ENCODE measurements at places on chromosomes 5 and 9.
A peak's percentile ranks its signal among the peaks of the same experiment; 100 is the strongest.

DNA sequence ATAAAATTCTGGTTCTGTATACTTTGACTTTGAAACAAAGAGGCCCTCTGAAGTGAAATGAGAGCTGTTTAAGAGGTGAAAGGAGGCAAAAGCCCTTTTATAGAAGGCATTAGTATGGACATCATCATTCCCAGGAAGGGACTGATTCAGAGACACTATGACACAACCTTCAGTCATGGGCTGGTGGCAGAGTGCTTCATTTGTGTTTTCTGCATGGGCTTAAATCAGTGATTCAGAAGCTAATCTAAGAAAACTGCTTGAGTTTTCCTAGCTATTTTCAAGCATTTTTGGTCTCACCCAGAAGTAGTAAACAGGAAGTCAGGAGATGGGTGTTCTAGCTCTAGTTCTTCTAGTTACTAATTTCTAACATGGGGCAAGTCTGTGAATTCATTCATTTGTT, 288.9 kb downstream of the TRPM3 start:
- DNase-seq = no peak

DNA sequence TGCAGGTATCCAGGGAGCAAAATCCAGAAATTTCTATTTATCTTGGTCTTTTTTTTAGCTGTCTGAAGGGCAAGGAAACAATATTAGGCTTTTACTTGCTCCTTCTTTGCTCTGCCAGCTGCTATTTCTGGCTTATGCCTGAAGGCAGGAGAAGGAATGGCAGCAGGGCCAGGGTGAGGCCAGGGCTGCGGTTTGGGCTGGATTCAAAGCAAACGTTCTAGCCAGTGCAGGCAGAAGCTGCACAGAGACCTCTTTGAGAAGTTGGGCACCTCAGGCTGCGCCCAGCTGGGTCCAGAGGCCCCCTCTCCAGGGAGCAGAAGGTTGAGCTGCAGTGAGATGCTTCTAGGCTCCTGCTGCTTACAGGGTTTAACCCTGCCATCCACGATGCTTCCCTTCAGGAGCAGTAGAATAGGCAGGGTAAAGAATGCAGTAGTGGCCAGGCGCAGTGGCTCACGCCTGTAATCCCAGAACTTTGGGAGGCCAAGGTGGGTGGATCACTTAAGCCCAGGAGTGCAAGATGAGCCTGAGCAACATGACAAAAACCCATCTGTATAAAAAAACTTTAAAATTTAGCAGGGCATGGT, 201.2 kb downstream of the ADCY2 start:
- DNase-seq = no peak

DNA sequence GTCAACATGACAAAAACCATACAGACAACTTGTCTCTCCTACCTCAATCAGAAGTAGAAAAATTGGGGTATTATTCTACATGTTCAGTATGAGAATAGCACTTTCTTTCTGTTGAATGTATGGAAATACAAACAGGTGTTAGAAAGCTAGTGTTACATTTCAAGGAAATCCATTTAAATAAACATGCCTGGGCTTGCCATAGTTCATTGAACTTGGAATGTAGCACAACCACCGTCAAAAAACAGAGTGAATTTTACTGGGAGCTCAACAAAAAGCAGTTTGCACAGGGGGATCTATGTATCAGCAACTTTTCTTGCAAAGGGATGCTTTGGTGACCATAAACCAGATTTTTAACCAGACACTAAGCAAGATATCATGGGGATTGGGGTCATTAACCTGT, 307.9 kb upstream of the SMARCA2 start:
- peak; percentile 86 for DNase-seq

DNA sequence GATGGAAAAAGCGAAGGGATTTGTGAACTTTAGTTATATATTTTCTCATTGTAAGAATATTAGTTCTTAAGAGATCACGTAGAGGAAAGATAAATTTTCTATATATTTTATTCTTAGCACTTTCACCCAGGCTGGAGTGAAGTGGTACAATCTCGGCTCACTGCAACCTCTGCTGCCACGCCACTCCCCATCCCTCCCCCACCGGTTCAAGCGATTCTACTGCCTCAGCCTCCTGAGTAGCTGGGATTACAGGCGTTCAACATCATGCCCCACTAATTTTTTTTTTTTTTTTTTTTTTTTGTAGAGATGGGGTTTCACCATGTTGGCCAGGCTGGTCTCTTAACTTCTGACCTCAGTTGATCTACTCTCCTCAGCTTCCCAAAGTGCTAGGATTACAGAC, 42.6 kb downstream of the RAB24 start:
- DNase-seq = no peak

GRCh38 chr5:108730617-108731340, 16.9 kb upstream of the FER start:
- no peak for DNase-seq

GRCh38 chr9:135906291-135907005, 898 bp downstream of the CAMSAP1 start:
- DNase-seq = peak; percentile 25

GRCh38 chr5:149487672-149488071, 63.6 kb downstream of the CSNK1A1 start:
- no peak for DNase-seq

DNA sequence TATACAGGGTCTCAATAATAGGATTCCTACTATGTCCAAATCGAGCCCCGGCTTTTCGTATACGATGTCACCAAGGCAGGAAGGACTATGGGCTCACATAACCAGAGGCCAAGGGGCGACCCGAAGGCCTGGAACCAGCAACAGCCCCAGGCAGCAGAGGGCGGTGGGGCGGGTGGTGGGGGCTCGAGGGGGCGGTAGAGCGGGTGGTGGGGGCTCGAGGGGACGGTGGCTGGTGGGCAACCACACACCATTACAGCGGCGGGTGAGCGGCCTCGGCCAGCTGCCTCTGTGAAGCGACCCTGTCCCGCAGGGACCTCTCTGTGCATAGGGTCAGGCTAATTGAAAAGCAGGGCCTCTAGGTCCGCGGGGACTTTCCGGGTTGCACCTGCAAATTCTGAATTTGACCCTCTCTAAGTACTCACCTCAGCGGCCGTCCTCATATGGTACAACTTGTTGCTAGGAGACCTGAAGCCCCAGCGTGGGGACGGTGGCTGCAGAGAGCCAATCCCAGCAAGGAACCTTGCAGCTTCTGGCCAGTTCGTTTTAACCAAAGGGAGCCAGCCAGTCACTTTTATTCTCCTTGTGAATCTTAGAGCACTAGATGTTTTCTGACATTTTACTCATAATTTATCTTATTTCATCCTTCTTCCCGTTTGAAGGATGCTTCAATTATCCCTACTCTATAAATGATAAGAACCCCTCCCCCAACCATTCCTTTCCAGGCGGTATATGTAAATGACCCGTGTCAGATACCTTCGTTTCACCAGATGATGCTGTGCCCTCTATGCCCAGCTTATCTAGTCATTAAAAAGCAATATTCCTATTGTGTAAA, at the start of gene NME5:
Gene NME5 (minus strand): TSS at position 480 of the 832 bp plus-strand sequence. CDS start 648 bp downstream, outside the sequence.
- DNase-seq = peak; percentile 71

GRCh38 chr5:103393101-103393754, 134.7 kb downstream of the MACIR start:
- DNase-seq = no peak

DNA sequence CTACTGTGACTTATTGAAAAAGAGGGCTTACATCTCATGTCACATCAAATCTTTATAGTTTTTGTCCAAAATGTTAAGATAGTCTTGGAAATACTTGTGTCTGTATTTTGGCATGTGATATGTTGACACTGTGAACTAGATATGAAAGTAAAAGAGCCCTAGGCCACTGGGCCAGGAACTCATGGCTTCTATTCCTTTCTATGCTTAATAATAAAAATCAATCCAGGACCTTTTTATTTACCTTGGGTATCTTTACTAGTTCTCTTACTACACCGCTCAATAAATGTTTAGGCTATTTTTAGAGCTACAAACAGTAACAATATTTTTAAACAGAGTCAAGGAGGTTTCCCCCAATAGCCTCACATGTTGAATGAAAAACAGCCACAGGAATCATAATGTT, 348.6 kb upstream of the SLC24A2 start:
- DNase-seq = no peak

GRCh38 chr5:171272996-171273970, 35.8 kb upstream of the TLX3 start:
- no peak for DNase-seq

- no peak for DNase-seq
Observed at GRCh38 chr9:123763910-123764588, 165.9 kb downstream of the DENND1A start.

- no peak for DNase-seq
Observed at GRCh38 chr9:100448266-100448665, 21.3 kb downstream of the MSANTD3 start.

- DNase-seq = no peak
Observed at GRCh38 chr5:83467371-83468035, 4.0 kb upstream of the VCAN start.

GRCh38 chr5:124670722-124671184, 75.7 kb downstream of the ZNF608 start:
- DNase-seq = peak; percentile 10

GRCh38 chr5:112221128-112221527, 197.9 kb downstream of the EPB41L4A start:
- DNase-seq = no peak

DNA sequence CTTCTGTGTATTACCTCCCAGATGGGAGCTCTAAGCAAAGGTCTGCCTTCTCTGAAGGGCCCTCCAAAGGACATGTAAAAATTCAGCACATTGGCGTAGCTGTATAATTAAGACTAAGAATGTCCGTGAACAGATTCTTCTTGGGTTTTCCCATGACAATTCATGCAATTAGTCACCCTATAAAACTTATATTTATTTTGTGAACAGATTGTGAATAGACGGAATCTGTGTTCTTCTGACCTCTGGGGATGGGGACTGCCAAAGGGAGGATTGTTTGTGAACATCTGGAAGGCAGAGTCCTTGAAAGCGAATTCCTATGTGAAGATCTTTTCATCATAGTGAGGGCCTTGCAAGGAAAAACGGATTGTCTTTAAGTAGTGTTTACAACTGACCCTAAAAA, 111.3 kb downstream of the EGFLAM start:
- DNase-seq = no peak

DNA sequence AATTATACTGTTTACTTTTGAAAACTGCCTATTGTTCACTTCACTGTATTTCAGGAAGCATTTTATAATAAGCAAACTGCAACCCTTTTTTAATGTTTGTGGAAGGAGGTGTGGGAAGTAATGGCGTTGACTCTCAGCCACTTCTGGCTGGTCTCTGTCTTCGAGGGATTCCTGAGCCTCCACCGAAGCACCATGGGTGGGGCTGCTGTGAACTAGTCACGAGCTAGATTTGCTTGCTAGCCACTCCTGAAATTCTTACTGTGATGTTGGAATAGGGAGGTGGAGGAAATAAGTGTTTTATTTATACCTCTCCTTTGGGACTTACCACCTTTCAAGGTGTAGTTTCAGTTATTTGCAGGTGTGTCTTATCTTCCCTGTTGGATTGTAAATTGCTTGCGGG, 26.8 kb downstream of the PIP5K1B start:
- no peak for DNase-seq

GRCh38 chr9:34599546-34599945, 10.0 kb upstream of the CNTFR start:
- DNase-seq = no peak

DNA sequence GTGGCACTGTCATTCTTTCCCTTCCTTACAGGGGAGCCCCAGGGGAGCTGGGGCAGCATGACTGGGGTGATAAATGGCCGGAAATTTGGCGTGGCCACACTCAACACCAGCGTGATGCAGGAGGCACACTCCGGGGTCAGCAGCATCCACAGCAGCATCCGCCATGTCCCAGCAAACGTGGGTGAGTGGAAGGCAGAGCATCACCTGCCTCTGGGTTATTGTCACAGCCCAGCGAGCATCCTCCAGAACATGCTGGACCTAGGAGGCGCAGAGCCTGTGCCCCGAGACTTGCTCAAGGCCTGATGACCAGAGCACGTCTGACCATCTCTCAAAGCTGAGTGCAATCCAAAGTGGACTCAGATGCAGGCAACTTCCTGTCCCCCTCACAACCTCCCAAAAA, 22.2 kb upstream of the ASS1 start:
- DNase-seq = no peak

DNA sequence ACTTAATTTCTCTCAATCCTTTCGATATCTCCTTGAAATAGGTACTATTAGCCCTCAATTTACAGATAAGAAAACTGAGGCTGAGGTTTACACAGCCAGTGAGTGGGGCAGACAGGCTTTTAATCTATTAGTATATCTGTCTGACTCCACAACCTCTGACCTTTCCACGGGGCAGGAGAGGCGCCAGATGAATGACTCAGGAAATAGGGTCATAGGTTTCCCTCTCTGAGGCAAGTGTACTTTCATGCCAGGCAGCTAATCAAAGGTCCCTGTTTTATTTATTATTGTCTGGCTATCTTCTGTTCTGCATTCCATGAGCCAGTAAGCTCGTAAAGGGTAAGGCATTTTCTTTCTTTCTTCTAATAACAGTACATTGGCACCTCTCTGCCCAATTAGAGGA, 79.6 kb upstream of the KLF4 start:
- no peak for DNase-seq

GRCh38 chr9:135961811-135962695, 880 bp upstream of the UBAC1 start:
- DNase-seq = no peak

DNA sequence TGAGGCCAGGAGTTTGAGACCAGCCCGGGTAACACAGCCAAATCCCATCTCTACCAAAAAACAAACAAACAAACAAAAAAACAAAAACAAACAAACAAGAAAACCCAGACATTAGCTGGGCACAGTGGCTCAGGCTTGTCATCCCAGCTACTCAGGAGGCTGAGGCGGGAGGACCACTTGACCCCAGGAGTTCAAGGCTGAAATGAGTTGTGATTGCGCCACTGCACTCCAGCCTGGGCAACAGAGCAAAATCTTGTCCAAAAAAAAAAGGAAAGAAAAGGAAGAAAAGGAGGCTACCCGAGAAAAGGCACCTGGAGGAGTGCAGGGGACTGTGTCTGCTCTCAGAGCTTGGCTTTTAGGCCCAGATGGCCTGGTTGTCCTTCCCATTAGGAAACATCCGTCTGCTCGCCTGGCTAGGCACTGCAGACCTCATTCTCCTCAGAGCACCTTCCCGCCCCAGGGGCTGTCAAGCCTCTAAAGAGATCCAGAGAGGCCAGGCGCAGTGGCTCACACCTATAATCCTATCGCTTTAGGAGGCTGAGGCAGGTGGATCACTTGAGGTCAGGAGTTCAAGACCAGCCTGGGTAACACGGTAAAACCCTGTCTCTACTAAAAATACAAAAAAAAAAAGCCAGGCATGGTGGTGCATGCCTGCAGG, 185.3 kb upstream of the IER5L start:
- no peak for DNase-seq

- DNase-seq = no peak
Observed at GRCh38 chr5:96254980-96255691, 177.9 kb downstream of the PCSK1 start.

DNA sequence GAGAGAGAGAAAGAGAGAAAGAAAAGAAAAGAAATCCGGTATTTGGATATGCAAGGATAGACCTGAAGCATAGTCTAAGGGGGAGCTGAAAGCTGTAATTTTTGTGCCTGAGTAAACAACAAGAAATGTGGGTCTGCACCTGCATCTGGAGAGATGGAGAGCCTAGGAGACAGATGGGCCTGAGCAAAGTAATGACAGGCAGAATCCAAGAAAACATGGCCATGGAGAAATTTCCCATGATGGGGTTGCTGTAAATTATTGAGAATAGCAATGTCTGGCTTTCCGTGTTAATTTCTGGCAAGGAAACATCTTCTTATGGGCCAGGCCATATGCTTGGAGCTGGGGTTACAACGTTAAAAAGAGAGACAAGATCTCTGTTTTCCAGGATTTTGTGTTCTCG, 40.2 kb downstream of the YIPF5 start:
- DNase-seq = no peak

GRCh38 chr9:97984188-97985057, 1.3 kb downstream of the ANP32B start:
- DNase-seq = peak; percentile 59
